ENCODE measurements at places on chromosomes 7 and 10.
A peak's percentile ranks its signal among the peaks of the same experiment; 100 is the strongest.

DNA sequence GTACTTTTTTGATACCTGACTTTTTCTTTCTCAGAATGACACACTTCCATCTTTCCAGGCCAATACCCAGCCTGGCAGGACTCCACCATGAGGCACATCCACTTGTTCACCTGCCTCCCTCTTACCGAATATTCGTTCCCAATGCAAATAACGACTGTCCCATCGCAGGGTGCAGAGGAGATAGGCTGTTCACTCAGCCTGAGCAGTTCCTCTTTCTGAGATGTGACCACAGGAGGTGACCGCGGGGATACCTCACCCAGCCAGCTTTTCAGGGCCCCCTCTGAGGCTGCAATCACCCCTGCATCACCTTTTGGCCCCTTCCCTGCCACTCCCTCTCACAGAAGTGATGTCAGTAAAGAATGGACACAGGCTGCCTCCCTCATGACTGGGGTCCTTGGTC is 28.3 kb downstream of the PTPRN2 start:
- DNase-seq, result no peak

DNA sequence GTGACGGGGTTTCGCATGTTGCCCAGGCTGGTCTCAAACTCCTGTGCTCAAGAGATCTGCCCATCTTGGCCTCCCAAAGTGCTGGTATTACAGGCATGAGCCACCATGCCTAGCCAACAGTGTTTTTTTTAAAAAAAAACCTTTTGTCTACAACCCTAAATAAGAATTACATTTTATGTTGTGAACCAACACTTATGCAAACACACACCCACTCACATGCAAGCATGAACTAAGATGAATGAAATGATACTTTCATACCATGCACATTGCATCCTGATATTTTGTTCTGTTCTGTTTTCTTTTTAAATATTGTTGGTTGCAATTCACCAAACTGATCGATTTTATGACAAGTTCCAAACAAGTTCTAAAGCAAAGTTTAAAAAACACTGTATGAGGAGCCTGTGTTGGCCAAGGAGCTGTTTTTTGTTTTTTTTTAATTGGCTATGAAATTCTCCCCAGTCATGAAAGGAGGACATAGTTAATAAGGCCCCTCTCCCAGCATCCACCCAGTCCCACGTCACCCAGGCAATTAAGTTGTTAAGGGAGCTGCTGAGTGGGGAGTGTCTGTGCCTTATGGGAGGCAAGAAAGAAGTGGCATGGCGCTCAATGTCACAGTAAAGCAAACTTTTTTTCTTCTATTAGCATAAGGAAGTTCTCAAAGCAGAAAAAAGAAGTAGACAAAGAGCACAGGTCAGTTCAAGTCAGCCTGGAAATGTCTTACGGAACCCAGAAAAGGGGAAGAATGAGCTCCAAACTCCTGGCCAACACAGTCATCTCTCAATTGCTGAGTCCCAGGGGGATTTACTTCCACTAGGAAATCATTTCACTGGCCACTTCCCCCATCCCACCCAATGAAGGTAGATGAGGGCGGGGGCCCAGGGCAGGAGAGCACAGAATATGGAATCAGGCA is 50.1 kb downstream of the NOD1 start:
- no peak for DNase-seq

DNA sequence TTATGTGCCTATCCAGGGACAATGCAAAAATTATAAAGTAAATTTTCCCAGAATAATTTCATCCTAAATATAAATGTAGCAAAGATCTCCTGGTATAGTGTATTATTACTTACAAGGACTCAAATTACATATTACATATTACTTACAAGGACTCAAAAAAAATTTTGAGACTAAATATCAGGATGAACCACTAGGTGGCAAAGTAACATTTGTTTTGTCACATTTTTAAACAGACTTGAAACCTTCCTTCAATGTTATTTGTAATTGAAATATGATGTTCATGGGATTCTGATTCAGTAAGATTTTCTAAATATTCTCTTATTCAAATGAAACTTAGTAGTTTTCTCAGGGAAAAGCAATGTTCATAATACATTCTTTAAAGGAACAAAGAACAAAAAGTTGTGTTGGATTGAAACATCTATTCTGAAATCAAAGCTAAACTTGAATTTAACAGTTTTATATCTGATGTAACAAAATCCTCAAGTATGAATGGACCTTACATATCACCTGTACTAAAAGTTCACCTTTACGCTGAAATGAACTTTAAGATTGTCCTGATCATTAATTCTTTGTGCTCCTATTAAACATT is 74.3 kb upstream of the GNAI1 start:
- no peak for DNase-seq

- no peak for DNase-seq
These were observed 19.9 kb downstream of the MACC1 start for GRCh38 chr7:20197125-20197748.

- DNase-seq, result no peak
These were observed 47.8 kb upstream of the RET start for GRCh38 chr10:43029043-43029442.

GRCh38 chr10:131024259-131025131 is 287.0 kb downstream of the TCERG1L start:
- DNase-seq, result no peak

DNA sequence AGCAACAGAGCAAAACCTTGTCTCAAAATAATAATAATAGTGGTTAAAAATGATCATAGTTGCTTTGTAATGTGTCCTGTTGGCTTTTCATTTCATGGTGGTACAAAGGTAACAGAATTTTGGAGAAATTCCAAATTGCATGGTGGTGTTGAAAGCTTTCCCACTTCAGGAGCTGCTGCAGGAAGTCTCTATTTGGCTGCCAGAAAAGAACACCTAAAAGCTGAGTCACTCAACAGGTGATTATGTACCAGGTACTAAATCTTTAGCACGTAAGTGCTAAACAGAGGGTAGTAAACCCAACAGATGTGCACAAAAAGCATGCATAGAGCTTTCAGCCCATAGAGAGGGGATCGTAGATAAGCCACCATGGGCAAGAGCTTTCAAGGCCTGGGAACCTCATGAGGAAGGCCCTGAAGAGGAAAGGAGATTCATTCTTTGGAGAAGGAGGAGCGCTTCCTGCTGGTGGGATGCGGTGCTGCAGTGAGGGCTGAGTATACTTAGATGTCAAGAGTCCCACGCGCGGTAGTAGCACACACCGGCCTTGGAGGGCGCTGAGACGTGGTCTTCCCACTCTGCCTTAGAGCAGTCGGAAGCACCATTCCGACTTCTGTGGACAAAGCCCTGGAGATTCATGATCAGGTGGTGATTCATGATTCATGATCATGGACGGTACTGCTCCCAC is 118.7 kb downstream of the RALA start:
- DNase-seq, result peak; percentile 29

- DNase-seq, result no peak
These were observed 104.3 kb upstream of the PLXNA4 start for GRCh38 chr7:132680590-132680989.

DNA sequence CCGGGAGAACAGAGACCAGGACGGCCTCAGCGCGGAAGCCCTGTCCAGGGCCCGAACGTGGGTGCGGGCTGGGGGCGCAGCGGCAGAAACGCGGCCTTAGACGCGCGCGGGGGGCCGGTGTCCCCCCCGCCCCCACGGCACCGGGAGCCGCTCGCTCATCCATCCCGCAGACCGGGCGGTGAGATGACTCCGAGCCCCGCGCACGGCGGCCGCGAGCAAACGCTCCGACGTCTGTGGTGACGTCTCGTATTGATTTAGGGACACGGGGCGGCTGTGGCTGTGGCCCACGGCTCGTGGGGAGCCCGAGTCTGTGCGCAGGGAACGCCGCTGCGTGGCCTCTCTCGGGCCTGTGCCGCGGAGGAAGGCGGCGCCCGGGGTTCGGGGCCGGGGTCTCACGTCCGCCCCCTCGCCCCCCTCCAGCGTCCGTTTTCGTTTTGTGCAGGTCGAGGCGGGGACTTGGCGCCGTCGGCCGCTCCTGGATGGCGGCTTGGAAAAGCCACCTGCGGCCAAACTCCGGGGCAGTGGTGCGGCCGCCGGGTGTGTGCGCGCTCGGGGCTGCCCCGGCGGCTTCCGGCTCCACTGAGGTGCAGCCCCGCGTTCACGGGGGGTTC is 1.0 kb upstream of the NKX6-2 start:
- DNase-seq, result no peak

GRCh38 chr10:22816298-22816653 is 101.9 kb upstream of the PIP4K2A start:
- no peak for DNase-seq

GRCh38 chr10:122245136-122245535 is 26.0 kb upstream of the BTBD16 start:
- DNase-seq, result no peak

GRCh38 chr7:25014756-25015155 is 34.8 kb upstream of the OSBPL3 start:
- no peak for DNase-seq

GRCh38 chr10:127405221-127405620 is 143.9 kb upstream of the NPS start:
- no peak for DNase-seq

GRCh38 chr10:114102256-114102655 is 58.6 kb downstream of the ADRB1 start:
- DNase-seq, result no peak

GRCh38 chr10:106082865-106083264 is 1081.6 kb downstream of the SORCS1 start:
- DNase-seq, result no peak

GRCh38 chr7:24392774-24393173 is 108.8 kb downstream of the NPY start:
- no peak for DNase-seq

GRCh38 chr10:1289591-1289990 is 233.4 kb downstream of the WDR37 start:
- no peak for DNase-seq

GRCh38 chr7:156251861-156252260 is 388.7 kb upstream of the RNF32 start:
- DNase-seq, result no peak

DNA sequence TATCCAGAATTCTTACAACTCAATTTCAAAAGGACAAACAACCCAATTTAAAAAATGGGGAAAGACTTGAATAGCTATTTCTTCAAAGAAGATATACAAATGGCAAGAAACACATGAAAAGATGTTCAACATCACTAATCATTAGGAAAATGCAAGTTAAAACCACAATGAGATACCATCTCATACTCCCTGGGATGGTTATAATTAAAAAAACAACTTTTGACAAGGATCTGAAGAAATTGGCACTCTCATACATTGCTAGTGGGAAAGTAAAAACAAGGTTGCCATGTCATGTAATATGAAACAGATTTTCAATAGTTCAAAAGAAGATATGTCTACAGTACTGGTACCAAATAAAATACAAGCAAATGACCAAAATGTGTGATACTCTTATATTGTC is 9.0 kb downstream of the OAT start:
- DNase-seq, result no peak

DNA sequence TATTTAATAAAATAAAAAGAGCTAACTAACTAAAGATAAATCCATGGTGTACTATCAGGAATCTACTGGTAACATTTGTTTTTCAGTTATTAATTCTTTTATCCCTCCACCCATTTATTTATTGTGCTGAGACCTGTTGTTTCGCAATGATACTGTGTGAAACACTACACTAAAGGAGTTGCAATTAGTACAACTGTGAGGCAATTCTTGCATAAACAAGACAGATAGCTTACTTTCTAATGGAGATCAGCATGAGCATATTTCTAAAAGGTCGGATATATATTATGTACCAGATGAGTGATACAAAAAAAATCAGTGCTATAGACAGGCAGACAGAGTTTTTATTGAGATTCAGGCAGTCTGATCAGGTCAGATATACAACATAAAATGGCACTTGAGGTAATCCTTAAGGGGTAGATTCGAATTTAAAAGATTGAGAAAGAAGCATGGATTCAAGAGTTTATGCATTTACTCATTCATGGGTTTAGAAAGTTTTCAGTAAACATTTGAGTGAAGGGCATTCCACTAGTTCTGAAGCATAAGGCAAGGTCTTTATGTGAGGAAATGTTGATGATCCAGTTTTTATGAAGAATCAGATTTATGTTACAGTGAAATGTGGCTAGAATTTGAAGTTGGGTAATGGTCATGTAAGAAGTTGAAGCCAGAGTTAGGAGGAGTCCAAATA is 147.6 kb downstream of the POLR1F start:
- DNase-seq, result no peak

- no peak for DNase-seq
These were observed 95.1 kb upstream of the GPR26 start for GRCh38 chr10:123570898-123571515.

DNA sequence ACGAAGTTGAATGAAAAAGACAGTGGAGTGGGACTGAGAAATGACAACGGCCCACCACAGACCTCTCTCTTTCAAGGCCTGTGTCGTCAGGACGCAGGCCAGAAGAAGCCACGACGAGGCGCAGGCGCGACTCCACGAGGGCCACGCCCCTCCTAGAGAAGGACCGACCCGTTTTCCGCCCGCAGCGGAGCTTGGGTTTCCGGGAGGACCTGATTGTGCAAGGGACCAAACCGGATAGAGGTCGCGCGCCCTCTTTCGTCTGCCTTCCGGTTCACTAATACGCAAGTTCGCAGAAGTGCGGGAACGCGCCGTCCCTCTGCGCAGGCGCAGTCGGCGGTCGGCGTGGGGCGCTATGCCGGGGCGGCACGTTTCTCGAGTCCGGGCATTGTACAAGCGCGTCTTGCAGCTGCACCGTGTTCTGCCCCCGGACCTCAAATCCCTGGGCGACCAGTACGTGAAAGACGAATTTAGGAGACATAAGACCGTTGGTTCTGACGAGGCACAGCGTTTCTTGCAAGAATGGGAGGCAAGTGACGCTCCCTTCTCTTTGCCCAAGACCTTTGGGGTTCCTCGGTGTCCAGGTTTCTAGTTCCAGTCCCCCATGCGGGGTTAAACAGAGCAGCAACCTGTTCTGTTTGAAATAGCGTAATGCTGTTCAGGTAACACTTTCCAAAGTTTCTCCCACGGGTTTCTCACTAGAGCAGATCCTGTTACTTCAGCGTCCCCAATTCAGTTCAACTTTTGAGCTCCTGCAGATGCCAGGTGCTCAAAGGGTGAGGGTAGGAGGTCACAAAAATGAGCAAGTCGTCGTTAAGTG is at the start of gene SDHAF3:
Gene SDHAF3 (plus strand): TSS at position 327 of the 817 bp plus-strand sequence. CDS start 26 bp downstream, at position 353.
- peak; percentile 78 for DNase-seq

DNA sequence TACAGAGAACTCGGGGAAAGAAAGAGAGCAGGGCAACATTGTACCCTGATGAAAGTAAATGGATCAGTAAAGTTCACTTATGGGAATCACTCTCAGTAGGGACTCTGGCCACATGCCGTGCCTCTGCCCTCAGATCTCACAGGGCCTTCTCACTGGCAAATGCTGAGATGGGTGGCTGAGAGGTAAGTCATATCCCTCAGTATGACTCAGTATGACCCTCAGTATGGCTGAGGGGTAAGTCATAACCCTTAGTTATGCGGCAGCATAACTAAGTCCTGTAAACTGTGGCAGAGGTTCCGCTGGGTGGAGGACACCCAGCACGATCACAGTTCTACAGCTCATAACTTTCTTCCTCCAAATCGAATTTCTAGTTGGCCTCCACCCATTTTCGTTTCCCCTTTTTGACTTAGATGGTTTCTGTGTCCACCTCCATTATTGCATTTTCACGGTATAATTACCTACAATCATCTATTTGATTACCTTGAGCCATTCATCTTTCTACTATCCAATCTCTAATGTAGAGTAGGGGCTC is 26.5 kb upstream of the WNT16 start:
- no peak for DNase-seq
